ENCODE measurements at places on chromosomes 6 and 20.

- no peak for DNase-seq
These were observed 724 bp downstream of the CDKN1A start for GRCh38 chr6:36679043-36679833.

GRCh38 chr6:156698239-156699016 is 78.8 kb upstream of the ARID1B start:
- DNase-seq: no peak

- no peak for DNase-seq
These were observed 32.5 kb downstream of the AKAP7 start for GRCh38 chr6:131167773-131168172.

- DNase-seq: no peak
These were observed 5.6 kb upstream of the BTBD3 start for GRCh38 chr20:11912013-11912658.

- no peak for DNase-seq
These were observed 202.5 kb downstream of the DHX35 start for GRCh38 chr20:39164642-39165041.

DNA sequence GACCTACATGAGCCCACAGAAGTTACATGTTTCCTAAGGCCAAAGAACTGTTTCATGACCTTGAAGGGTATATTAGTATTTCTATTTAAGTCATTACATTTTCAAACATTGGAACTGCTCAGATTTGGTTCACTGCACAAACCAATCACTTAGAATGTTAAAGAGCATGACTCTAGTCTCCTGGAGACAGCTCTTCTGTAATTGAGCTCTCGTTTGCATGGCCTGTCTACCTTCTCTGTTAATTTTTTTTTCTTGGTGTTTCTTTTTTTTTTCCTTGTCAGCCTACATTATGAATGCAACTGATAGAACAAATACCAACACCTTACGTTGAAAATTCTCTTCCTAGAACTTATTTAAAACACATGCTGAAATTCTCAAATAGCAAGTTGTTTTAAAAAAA is 860.2 kb upstream of the MAP3K7 start:
- DNase-seq: no peak

- DNase-seq: no peak
These were observed 317.2 kb upstream of the AGPAT4 start for GRCh38 chr6:161590961-161591627.
